NCI-H526 treated with DMSO at 0.1 percent for 48 hours (cell line): ENCODE measurements at places on chromosomes 16 and 17.

DNA sequence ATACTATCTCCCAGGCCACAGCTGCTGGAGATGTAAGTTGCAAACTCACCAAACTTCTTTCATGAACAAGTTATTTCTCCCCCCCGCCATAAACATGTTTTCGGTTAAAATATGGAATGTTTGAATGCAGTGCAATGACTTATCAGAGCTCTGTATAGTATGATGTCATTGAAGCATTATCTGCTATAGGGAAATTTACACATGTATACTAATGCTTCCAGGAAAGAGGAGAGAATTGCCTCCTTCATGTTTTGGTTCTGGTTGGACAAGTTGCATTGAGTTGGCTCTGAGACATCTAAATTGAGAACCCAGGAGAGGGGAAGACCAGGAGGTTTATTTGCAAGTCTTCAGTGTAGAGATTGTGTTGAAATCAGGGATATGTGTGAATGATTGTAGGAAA, 20.8 kb downstream of the UQCRC2 start:
- DNase-seq = no peak

- no peak for DNase-seq
Measured at GRCh38 chr17:76909971-76910760, 42.0 kb downstream of the MGAT5B start.

DNA sequence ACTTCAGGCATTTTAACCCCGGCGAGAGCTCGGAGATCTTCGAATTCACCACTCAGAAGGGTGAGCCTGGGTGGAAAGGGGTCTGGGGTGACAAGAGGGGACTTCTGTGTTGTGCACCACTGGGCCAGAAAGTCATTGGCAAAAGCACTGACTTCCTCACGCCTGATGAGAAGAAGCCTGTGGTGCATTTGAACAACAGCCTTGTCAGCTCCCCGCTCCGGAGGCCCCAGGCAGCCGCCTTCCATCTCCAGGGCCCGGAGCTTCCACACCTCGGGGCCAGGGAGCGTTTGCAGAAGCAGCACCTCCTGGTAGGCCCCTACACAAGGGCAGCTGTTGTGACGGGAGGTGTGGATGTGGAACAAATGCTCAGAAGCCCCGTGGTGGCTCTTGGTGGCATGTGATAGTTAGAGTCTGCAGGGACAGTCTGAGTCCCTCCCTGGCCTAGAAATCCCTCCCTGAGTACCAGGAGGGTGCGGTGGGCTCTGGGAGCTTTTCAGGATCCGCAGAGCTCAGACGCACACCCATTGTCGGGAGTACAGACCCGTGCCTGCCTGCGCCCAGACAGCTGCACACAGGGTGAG, 9.7 kb downstream of the CACNG1 start:
- DNase-seq = no peak

GRCh38 chr16:58389724-58390123, 2.5 kb upstream of the GINS3 start:
- DNase-seq = no peak

GRCh38 chr16:16018705-16019104, 69.3 kb downstream of the ABCC1 start:
- no peak for DNase-seq

DNA sequence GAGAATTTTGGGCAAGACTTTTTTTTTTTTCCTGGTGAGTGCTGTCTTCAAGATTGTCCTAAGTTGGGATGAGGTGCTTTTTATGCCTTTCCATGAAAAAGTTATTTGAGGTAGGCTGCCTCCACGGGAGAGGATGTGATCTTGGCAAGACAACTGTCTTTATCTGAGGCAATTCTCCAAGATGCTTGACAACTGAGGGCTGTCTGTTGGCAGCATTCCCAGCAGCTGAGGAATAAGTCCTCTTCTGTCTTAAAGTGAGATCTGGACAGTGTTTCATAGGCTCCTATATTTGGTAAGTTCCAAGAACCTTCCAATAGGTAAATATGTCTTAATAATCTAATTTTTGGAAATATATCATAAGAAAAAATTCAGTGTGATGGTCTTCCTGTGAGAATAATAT, 662.0 kb downstream of the CDH11 start:
- DNase-seq = no peak

DNA sequence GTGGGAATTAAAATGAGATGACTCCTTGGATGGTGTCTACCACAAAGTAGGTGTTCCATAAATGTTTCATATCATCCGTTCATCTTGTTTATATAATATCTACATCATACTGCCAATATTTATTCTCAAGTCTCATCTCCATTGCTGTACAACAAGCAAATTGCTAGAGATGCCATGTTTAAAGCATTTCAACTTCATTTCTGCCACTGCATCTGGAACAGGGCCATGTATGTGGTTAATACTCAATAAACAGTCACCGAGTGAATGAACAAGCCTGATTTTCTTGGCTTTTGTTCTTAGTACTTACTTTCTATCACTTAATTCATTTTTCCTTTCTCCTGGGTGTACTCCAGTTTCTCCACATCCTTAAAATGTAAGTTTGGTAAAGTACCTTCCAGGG, 107.6 kb downstream of the KCNJ2 start:
- no peak for DNase-seq

DNA sequence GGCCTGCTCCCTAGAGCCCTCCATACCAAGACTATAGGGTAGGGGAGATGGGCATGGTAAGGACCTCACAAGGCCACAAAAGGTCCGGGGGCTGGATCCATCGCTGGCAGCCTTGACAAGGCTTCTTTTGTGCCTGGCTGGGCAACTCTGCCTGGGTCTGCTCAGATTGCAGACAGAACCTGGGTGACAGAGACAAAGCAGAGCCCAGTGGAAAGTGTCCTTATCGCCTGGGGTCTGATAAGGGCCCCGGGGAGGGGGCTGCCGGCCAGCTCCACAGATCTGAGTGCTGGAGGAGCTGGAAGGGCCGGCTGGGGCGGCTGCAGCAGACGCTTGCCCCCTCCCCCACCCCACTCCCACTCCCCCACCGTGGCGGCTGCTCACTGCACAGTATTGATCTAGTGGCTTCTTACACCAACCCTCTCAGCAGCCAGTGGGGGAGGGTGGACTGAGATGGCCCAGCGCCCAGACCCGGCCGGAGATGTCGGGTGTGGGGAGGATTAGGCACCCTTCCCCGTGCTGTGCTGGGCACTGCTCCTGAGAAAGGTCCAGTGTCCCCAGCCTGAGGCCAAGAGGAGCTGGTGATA, 7.2 kb downstream of the MMP15 start:
- no peak for DNase-seq

DNA sequence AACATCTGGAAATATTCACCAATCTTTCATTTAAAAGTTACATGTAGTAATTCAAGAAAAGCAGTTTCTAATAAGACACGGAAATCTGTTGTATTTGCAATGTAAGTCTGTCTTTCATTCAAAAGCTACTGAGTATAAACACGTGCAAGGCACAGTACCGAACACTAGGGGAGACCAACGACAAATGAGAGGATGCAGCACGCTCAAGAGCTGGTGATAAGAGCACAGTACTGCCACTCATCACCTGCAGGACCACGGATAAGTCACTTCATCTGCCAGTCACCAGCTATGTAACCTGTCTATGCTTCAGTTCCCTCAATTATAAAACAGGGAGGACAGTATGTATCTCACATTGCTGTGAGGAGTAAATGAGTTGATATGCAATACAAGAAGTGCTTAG, 67.1 kb downstream of the CLEC18A start:
- DNase-seq = peak; percentile 0

DNA sequence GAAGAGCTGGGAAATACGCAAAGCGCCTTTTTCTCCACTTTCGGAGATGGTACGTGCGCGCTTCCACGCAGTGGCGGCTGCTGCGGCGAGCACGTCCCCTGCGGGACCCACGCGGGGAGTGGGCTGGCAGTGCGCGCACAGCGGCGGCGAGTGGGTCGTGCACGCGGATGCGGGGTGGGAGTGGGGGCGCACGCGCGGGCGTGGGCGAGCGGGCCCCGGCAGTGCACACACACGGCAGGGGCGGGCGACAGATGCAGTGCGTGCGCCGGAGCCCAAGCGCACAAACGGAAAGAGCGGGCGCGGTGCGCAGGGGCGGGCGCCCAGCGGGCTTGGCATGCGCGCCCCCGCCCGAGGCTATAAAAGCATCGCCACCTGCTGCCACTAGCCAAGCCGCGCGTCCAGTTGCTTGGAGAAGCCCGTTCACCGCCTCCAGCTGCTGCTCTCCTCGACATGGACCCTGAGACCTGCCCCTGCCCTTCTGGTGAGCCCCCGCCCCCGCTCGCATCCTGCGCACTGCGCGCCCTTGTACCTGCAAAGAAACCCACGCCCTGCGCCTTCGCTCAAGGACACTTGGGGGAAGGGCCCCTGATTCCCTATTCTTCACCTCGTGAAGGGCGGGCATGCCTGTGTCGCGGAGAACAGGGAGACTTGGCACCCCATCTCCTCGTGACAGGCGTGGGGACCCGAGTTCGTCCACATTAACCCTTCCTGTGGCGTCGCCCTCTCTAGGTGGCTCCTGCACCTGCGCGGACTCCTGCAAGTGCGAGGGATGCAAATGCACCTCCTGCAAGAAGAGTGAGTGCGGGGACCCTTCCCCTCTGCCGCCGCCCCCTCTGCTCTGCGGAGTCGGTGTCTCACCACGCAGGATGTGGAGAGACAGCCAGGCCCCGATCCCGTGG, at the start of gene MT3:
Gene MT3, plus strand, starts transcription at position 388 of the 899 bp plus-strand sequence. Its CDS starts 63 bp downstream, at position 451.
- peak; percentile 12 for DNase-seq

GRCh38 chr17:8872036-8872704, 4.7 kb upstream of the PIK3R6 start:
- no peak for DNase-seq

DNA sequence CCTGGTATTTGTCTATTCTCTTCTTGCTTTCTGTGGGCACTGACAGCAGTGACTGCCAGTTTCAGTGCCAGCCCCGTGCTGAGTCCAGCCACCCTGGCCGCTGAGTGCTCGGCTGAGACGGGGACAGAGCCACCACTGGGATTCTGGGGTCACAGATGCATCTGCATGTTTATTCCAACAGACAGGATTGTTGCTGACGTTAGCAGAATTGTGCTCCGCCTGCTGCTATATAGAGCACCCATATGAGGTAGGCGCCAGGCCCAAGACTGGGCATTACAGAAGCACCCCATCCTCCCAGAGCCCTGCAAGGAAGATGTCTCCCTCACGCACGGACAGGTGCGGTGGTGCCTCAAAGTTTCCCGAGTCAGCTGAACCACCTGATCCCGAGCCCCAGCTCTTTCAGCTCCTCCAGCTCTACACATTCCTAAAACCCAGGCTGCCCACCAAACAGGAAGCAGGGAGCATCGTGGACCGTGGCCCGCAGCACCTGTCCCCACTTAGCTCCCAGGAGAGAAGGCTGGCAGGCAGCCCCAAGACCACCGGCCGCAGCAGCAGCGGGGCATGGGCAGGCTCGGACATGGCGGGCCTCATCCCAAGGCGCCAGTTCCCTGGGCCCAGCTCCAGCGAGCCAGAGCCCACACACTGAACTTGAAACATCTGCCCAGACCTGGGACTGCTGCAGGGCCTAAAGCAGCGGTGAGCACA, 44.9 kb upstream of the RASD1 start:
- no peak for DNase-seq

- no peak for DNase-seq
Measured at GRCh38 chr17:66135219-66135618, 56.7 kb downstream of the CEP112 start.

- DNase-seq = no peak
Measured at GRCh38 chr17:34314279-34314678, 5.0 kb upstream of the CCL8 start.

DNA sequence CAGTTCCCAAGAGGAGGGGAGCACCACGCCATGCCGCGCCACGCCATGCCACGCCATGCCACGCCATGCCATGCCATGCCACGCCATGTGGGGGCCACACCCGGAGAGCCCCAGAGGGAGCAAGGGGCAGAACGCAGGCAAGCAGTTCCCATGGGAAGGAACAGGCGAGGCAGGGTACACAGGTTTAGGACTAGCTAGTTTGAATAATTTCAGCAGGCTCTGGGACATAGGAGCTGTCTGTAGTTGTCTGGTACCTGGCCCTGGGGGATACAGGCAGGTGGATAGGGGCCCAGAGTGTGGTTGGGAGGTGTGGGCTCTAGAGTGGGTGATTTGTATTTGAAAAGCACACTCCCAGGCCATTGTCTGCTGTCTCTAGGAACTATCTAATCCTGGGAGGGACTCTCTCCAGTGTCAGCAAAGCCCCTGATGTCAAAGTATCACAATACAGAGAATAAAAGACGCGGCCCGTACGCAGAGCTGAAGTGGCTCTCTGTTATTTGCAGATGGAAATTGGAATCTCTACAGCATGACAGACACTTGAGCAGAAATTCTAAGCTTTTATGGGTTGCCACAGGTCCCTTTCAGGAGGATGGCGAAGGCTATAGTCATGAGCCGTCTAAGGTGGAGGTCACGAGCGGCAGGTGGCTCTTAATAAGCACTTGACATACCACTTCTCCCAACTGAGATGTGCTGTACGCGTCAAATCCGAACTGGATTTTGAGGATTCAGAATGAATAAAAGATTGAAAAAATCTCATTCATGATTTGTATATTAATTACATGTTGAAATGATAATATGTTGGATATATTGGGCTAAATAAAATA, 220.8 kb upstream of the TNRC6C start:
- DNase-seq = peak; percentile 20

DNA sequence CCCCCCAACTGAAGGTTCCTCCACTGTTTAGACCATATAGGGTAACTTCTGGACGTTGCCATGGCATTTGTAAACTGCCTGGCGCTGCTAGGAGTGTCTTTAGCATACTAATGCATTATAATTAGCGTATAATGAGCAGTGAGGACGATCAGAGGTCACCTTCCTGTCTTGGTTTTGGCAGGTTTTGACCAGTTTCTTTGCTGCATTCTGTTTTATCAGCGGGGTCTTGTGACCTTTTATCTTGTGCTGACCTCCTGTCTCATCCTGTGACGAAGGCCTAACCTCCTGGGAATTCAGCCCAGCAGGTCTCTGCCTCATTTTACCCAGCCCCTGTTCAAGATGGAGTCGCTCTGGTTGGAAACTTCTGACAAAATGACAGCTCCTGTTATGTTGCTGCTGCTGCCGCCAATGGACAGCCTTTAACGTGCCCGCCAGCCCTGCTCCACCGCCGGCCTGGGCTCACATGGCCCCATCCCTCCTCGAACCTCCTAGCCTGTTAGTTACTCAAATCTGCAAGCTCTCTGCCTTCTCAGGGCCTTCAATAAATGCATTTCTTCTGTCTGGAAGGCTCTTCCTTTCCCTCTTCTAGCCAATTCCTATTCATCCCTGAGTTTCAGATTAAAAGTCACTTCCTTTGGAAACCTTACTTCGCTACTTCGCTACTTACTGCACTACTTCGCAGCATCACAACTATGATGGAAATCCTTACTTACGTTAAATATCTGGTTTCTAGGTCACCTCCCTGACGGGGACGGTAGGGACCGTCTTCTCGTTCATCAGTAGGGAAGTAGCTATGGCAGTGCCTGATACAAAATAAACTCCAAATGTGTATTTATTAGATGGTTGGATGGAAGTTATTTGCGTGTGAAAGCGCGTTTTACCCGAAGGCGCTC, 640 bp upstream of the NAGLU start:
- no peak for DNase-seq

DNA sequence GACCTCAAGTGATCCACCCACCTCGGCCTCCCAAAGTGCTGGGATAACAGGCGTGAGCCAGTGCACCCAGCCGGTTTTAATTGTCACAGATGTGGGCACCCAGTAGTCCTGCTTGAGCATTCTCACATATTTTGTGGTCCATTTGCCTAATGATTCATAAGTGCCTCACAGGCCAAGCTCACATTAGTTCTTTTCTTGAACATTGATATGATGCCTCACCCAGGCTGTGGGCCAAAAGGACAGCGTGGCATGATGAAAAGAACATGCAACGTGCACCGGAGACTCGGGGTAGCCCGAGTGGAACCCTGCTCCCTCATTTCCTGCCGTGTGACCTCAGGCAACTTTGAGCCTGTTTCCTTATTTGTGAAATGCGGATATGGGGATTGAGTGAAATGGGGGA, 181.9 kb downstream of the SNX29 start:
- DNase-seq = no peak
